ENCODE measurements at places on chromosomes 13 and 19.

DNA sequence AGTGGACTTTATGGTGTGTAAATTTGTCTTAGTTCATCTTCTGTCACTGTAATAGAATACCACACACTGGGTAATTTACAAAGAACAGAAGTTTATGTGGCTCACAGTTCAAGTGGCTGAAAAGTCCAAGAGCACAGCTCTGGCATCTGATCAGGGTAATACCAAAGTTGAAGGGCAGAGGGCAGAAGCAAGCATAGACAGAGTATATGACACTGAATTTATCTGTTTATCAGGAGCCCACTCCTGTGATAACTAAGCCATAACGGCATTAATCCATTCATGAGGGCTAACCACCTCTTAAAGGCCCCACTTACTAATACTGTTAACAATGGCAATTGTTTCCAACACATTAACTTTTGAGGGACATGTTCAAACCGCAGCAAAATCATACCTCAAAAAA is 4.0 kb upstream of the RFXAP start:
- DNase-seq, result no peak

DNA sequence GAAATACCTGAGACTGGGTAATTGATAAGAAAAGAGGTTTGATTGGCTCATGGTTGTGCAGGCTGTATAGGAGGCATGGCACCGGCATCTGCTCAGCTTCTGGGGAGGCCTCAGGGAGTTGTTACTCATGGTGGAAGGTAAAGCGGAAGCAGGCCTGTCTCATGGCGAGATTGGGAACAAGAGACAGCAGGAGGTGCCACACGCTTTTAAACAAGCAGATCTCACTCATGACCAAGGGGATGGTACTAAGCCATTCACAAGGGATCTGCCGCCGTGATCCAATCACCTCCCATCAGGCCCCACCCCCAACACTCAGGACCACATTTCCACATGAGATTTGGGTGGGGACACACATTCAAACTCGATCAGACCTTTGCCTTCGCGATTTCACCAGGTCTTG is 86.2 kb downstream of the ANKRD10 start:
- DNase-seq, result no peak

DNA sequence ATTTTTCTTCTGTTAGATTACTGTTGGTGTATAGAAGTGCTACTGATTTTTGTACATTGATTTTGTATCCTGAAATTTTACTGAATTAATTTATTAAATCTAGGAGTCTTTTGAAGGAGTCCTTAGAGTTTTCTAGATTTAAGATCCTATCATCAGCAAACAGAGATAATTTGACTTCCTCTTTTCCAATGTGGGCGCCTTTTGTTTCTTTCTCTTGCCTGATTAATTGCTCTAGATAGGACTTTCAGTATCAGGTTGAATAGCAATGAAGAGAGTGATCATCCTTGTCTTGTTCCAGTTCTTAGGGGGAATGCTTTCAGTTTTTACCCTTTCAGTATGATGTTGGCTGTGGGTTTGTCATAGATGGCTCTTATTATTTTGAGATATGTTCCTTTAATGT is 5.6 kb upstream of the CD33 start:
- DNase-seq, result no peak

- DNase-seq, result no peak
Observed at GRCh38 chr13:57716295-57716694, 84.8 kb downstream of the PCDH17 start.

DNA sequence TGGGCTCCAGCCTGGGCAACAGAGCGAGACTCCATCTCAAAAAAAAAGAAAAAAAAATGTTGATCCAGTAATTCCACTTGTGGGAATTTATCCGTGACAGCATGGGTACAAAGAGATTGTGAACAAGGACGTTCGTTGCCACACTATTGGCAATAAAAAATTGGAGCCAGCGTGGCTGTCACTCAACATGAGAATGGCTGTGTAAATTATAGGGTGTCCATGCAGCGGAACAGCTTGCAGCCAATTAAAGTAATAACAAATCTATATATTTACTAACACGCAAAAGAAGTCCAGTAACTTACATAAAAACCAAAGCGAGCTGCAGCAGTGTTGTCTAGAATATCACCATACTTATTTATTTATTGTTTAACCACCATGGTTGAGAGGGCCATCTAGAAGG is 19.3 kb downstream of the DPF1 start:
- DNase-seq, result no peak

DNA sequence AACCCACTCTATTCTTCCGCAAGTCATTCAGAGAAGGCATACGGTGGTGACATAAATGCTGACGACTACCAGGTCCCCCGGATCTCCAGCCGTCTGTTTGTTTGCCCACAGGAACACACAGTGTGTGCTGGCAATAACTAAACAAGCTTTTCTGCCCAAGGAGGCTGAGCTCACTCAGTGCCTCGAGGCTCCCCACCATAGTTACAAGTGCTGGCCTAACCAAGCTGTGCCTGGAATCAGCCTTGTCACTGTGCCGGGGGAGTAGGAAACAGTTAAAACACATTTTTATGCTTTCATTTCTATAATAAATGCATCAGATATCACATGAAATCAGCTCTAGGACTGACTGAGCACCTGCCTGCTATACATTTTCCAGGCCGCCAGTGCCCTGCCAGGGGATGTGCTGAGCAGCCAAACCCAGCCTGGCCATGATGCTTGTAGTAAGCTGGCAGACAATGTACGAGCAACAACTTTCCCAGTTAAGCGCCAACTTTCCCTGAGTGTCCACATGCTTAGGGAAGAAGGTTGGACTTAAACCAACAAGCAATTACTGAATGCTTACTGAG is 28.1 kb downstream of the BRD4 start:
- no peak for DNase-seq

- DNase-seq, result no peak
Observed at GRCh38 chr19:39444598-39445195, 685 bp upstream of the SUPT5H start.

- DNase-seq, result no peak
Observed at GRCh38 chr19:1811942-1812425, at the start of gene ATP8B3. Gene ATP8B3 (minus strand): TSS chr19:1812276. CDS start chr19:1811736, 540 bp downstream.

- no peak for DNase-seq
Observed at GRCh38 chr13:111342721-111343120, 22.3 kb downstream of the TEX29 start.

GRCh38 chr19:6464070-6464873 is at the start of gene CRB3:
Gene CRB3 (plus strand): TSS chr19:6464271. CDS start chr19:6464702, 431 bp downstream.
- DNase-seq, result no peak

DNA sequence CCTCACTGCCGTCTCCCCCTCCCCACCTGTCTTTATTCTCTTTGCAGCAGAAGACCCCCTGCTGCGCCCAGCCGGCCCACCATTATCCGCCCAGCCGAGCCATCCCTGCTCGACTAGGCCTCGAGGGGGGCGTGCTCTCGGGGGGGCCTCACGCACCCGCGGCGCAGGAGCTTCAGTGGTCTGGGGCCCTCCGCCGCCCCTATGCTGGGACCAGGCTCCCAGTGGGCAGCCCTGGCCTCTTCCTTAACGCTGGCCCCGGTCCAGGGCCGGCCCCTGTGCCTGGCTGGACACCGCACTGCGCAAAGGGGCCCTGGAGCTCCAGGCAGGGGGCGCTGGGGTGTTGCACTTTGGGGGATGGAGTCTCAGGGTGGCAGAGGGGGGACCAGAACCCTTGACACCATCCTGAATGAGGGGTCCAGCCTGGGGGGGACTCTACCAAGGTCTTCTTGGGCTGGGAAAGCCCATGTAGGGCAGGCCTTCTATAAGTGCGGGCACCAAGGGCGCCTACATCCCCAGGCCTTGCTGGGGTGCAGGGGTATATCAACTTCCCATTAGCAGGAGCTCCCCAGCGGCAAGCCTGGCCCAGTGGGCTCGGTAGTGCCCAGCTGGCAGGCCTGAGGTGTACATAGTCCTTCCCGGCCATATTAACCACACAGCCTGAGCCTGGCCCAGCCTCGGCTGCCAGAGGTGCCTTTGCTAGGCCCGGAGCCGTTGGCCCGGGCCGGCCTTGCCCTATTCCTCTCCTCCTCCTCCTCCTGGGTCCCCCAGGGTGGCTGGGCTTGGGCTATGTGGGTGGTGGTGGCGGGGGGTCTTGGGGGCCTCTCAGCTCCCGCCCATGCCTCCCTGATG is 4.9 kb downstream of the TMED1 start:
- DNase-seq, result no peak

DNA sequence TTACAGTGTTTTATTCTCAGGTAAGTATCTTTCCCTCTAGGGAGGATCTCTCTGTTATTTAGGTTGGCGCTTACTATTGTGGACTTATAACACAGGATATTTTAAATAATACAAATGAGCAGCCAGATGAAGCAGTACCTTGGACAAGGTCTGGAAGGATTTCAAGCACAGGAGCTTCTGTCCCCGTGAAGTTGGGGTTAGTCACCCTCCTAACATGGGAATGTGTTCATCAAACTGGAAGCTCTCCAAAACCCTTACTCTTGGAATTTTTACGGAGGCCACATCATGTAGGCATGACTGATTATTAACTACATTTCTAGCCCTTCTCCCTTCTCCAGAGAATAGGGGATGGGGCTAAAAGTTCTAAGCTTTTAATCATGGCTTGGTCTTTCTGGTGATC is 38.3 kb upstream of the SPRY2 start:
- DNase-seq, result no peak

GRCh38 chr13:25288966-25289365 is 1.7 kb upstream of the MTMR6 start:
- DNase-seq, result no peak

GRCh38 chr19:42606660-42607351 is 12.1 kb upstream of the CEACAM8 start:
- DNase-seq, result no peak

GRCh38 chr13:79937771-79938216 is 403.1 kb downstream of the SPRY2 start:
- no peak for DNase-seq

DNA sequence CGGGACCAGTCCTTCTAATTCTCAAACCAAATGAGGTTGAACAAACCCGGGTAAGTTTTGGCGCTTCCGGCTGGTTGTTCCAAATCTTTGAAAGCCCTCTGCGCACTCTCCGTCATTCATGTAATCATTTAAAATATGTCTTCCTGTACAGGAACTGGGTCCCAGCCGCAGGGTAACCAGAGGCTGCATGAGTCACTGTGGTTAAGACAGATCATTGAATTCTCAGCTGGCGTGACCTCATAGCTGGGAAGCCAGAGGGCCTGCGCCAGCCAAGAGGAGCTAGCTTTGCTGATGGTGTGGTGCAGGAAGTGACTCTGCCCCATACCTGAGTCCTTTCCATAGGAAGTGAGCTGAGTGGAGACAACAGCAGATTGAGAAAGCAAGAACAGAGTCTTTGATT is 135.2 kb downstream of the TSHZ3 start:
- DNase-seq, result peak; percentile 96

- no peak for DNase-seq
Observed at GRCh38 chr19:15259907-15260306, 27.7 kb upstream of the EPHX3 start.

DNA sequence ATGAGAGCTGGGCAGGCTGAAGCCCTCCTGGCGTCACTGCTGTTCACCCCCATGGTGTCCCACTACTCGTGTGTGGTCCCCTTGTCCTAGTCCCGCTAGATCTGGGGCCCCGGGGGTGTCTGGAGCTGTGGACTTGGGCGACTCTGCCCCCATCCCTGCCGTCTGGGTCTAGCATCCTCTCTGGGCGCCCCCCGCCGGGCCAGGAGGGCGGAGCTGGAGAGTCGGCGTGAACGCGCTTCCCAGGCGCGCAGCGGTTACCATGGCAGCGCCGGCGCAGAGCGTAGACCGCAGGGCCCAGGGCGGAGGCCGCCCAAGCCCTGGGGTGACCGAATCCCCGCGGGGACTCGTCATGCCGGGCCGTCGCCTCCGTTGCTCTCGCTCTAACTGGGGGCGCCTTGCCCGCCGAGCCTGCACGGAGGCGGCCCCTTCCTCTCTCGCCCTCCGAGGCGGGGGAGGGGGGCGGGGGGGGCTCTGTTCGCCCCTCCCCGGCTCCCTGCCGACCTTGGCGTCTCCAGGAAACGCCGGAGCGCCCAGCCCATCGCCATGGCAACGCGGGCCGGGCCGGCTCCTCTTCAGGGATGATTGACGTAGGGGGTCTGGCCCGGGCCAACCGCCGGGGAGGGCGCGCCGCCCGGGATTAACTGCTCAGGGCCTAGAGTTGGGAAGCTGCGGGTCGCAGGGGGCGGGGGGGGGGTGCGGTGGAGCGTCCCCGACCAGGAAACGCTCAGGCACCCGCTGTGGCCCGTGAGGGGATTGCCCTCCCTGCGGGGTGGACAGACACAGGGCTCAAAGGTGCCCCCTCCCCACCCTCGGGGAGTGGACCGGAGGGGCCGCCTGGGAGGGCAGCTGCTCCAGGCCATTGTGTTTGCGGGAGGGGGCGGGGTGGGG is 8.9 kb downstream of the ISYNA1 start:
- peak; percentile 82 for DNase-seq

- no peak for DNase-seq
Observed at GRCh38 chr13:49938314-49938713, 2.2 kb upstream of the SPRYD7 start.

- no peak for DNase-seq
Observed at GRCh38 chr13:40187324-40187795, 479.1 kb downstream of the FOXO1 start.

DNA sequence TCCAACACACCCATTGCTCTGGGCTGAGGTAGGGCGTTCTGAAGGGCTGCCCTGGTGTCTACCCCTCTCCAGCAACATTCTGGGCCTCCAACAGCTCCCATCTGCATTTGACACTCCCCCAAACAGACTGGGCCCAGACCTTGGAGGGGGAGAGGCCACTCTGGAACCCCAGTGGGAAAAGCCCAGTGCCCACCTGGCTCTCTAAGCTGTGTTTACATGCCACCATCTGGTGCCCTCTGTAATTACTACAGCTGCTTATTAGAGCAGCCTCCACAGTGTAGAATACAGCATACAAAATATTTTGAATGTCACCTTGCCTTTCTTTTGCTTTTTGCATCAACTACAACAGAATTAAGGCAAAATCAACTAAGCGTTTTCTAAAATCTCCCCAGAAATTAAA is 35.8 kb upstream of the TM9SF2 start:
- no peak for DNase-seq

GRCh38 chr19:38831142-38831605 is 420 bp downstream of the ECH1 start:
- peak; percentile 83 for DNase-seq

GRCh38 chr13:53182724-53183123 is 154.1 kb downstream of the OLFM4 start:
- DNase-seq, result no peak

- no peak for DNase-seq
Observed at GRCh38 chr19:49677231-49677900, at the start of gene PRMT1. Gene PRMT1 (plus strand): TSS chr19:49677271. CDS start chr19:49677281, 10 bp downstream.

DNA sequence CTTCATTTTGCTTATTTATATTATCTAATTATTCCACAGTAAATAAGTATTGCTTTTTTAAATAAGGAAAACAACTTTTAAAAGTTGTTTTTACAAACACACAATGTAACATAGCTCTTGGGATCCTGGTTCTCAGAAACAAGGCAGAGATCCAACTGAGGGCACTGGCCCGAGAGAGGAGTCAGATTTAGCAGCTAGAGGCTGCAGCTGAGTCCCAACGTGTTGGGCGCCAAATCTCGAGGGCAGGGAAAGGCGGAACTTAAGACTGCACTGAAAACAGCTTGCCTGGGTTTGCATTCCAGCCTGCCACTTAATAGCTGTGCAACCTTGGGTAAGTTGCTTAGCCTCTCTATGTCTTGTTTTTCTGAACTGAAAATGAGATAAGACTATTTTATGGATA is 16.4 kb upstream of the WASF3 start:
- DNase-seq, result no peak
